ENCODE measurements at places on chromosomes 6 and 20.

DNA sequence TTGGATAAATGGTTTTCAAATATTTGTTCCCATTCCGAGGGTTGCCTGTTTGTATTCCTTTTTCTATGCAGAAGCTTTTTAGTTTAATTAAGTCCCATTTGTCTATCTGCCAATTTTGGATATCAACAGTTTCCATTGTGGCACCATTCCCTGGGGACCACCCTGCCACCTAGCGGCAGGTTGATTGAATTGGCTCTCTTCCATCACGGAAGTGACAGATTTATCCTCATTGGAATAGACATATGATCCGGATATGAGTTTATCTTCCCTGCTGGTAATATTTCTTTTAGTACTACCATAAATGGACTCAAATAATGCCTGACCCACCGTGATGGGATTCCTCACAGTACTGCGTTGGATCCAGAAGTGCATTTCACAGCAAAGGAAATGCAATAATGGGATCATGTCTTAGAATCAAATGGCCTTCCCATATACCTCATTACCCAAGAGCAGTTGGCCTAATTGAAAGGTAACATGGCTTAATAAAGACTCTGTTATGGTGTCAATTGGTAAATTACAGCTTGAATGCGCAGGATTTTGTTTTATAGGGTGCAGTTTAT, 327.0 kb downstream of the BMP2 start:
- DNase-seq, result no peak

DNA sequence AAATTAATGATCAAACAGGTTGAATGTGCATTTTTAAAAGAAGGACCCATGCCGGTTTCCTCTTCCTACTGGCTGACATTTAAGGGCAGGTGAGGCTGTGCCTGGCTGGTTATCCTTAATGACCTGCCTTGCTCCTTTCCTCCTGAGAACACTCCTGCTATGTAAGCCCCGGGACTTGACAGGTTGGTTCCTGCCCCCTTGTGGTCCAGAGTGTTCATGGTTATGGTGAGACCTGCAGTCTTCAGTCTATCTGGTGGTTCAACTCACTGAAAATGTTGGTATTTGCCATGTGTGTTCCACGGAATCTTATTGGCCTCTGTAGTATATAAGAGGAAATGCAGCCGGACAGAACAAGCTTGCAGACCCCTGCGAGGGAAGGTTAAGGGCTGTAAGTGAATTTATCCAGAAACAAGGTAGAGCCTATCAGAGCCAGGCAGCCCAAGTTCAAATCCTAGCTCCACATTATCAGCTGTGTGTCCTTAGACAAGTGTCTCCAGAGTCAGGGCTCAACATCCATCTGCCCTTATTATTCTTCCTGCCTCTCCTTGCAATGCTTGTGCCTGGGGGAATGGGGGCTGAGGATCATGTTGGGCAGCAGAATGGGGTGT, 5.2 kb upstream of the BPIFA3 start:
- peak; percentile 79 for DNase-seq

GRCh38 chr6:3627956-3628835, 123.3 kb downstream of the PXDC1 start:
- DNase-seq, result no peak

GRCh38 chr6:10850728-10851127, 12.4 kb upstream of the MAK start:
- DNase-seq, result no peak

- peak; percentile 87 for DNase-seq
These were observed 7.1 kb upstream of the PSMG4 start for GRCh38 chr6:3251462-3252314.
